Midbrain (tissue), 1 donor: ENCODE measurements at places on chromosomes 7 and 10.
A peak's percentile ranks its signal among the peaks of the same experiment; 100 is the strongest.

DNA sequence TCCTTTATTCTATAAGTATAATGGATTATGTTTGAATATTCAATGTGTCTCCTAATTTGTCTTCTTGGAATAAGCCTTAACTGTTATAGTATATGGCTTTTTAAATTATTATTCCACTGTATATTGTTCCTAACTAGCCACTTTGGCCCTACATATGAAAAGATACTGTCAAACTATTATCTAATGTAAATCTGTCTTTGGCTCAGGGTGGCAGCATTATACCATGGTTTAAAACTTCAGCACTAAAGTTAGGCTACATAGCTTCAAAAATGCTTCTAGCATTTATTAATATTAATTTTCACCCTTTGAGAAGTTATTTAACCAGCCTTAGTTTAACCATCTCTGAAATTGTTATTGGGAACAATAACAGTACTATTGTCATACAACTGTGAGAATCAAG lies 543.1 kb upstream of the MBL2 start:
- no peak for DNase-seq

DNA sequence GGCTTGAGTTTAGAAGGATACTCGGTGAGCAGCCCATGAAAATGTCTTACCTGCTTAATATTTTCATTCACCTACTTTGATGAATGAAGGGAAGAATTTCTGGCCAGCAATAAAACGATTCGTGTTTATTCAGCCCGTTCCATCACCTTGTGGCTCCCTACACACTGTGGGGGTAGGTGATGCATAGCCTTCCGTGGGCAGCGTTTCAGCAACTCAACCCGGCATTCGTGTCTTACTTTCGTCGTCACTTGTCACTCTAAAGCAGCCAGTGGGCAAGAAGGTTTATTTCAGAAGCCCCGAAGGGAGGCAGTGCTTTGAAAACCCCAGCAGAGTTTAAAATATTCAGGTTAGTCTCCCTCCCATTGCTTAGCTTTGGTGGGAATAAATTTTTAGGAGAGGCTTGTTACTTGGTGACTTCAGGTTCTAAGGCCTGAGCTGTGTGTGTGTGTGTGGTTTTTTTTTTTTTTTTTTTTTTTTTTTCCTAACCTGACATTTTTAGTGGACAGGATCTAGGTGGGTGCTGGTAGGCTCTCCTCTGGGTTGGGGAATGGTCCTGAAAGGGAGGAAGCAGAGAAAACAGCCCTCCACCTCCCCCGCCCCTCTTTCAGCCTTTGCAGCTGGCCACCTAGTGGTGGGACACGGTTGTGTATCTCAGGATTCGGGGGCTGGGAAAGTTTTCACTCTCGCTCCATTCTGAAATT lies 1.8 kb downstream of the GRK5 start:
- peak; percentile 54 for DNase-seq

DNA sequence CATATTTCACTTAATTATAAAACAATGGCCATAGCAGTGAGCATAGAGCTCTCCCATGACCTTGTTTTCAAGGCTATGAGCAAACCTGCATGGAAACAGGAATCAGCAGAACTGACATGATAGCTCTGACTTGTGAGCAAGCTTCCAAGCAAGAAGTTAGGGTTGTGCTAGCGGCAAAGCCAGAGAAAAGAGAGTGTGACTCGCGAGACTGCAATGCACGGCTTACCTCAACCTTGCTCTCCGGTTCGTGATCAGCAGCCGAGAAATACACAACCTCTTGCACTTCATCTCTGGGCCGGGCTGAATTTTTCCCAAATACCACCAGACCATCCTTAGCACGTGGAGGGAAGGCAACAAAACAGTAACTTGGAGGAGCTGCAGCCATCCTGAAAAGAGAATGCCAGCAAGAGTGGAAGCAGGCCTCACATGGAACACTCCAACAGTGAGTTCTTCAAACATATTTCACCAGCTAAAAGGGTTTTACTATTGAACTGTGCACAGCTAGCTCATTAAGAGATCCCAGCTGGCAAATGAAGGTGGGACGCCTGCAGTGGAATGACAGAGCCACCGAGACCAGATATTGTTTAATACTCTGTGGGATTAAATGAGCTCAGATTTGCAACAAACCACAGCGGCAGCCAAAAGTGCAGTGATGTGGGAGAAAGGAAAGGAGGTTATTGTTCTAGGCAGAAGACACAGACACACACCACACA lies 20.8 kb downstream of the SCRN1 start:
- DNase-seq: peak; percentile 40

DNA sequence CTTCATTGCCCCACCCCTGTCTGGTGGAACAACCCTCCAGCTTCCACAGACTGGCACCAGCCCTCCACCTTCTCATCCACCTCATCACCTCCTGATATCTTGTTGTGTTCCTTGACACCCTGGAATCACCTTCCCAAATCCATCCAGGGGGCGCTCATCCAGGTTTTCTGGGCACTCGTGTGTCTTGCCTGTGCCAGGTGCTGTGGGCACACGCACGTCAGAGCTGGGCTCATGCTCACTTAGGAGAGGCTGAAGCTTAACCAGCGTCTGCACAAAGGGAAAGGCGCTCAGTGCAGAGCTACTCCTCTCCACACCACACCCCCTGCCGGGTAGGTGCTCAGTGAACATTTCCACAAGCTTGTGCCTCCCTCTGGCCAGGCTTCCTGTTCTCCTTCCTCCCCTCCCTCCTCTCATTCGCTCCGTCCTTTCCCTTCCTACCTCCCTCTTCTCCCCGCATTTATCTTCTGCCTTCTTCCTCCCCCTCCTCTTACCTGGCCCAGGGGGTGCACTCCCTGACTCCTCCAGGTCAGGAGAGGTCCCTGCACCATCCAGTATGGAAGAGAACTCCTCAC lies 4.8 kb downstream of the ADCYAP1R1 start:
- peak; percentile 19 for DNase-seq

- no peak for DNase-seq
Measured at GRCh38 chr7:143013473-143013872, 13.5 kb downstream of the OR9A2 start.

- DNase-seq: no peak
Measured at GRCh38 chr10:24623383-24623782, 100.3 kb downstream of the ARHGAP21 start.

DNA sequence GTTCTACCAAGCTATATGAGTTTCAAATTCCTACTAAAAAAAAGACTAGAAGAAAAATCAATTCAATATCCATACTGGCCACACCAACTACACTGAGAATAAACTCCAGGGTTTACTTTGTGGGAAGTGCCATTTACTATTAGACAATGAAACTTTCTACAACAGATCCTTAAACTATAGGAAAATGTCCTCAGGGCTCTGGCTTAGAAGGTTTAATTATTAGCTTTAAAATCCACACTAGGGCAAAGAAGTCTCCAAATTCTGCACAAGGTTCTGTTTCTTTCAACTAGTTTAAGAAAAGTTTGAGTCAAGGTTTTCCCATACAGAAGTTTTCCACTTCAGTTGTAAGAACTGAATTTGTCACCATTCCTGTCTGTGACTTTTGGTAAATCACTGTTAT lies 231.7 kb upstream of the CCDC6 start:
- DNase-seq: no peak

DNA sequence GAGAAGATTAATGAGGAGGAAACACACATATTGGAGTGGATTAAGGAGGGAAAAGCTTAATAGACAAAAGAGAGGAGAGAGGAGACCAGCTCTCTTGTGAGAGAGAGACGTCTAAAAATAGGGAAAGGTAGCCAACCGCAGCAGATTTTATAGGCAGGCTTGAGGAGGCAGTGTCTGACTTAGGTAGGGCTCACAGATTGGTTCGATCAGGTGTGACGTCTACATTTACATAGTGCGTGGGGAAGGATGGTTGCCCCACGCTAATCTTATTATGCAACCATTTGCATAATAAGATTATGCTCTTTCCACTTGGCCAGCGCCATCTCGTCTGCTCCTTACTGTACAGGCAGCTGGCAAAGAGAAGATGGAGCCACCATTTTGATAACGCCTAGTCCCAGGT lies 122.0 kb downstream of the MARCHF5 start:
- DNase-seq: no peak

DNA sequence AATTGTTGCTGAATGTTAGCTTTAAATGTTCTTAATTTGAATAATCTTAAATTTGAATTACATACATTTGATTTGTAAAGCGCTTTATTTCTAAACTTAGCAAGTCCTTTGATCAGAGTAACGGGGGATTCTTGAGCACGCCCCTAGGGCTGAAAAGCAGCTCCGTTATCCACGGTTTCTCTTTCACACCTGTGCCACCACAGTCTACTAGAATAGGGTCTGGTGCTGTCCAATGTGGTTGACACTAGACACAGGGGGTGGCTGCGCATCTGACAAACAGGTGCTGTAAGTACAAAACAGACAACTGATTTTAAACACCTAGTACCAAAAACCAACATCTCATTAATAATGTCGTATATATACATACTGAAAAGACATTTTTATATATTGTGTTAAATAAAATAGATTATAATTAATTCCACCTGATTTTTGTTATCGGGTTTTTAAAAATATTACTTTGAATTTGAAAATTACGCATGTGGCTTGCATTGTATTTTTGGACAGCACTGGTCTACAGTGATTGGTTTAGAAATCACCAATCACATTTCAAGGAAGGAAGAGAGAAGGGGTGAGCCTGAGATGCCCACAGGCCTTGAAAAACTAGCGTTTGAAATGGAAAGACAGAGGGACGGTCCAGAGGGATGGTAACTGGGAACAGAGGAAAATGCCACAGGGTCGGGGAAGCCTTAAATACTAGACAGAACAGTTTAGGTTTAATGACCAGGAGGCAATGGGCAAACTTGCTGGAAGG lies 7.3 kb downstream of the SEPHS1 start:
- no peak for DNase-seq

DNA sequence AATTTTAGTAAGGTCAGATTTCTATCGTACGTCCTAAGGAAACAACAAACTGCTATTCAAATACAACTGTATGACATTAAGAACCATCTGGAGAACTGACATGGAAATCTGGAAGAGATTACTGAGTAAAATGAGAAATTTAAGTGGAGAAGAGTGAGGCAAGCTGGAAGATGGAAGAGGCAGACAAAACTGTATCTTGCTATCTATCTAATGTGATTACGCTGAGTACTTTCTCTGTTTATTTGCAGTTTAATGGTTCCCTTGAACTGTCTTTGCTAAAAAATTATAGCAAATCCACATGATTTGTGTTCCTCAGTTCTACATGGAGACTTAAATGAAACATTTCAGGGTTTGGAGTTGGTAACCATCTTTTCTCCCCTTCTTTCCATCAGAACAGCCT lies 927.1 kb upstream of the MBL2 start:
- DNase-seq: no peak

DNA sequence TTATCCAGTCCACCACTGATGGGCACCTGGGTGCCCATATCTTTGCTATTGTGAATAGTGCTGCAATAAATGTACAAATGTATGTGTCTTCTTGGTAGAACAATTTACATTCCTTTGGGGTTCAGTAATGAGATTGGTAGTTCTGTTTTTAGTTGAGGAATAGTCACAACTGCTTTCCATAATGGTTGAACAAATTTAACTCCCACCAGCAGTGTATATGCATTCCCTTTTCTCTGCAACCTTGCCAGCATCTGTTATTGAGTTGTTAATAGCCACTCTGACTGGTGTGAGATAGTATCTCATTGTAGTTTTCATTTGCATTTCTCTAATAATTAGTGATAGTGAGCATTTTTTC lies 27.8 kb downstream of the COA1 start:
- DNase-seq: no peak

- DNase-seq: no peak
Measured at GRCh38 chr7:150935149-150935548, 43.0 kb downstream of the KCNH2 start.

DNA sequence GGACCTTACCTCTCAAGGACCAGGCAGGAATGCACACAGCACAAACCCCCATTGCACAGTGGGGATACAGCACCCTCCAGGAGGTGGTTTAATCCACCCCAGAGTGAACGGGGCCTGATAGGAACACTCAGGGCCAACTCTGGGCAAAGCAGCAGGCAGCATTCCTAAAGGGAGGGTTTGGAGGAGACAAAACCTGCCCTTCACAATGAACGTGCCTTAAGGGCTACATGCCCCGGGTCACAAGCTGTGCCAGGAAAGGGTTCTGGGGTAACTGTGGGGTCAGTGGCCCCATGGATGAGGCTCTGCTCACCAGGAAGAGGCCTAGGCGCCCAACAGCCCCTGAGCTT lies 1.1 kb downstream of the GPRIN2 start:
- DNase-seq: no peak

- no peak for DNase-seq
Measured at GRCh38 chr10:85864173-85864549, 502.4 kb downstream of the GRID1 start.

DNA sequence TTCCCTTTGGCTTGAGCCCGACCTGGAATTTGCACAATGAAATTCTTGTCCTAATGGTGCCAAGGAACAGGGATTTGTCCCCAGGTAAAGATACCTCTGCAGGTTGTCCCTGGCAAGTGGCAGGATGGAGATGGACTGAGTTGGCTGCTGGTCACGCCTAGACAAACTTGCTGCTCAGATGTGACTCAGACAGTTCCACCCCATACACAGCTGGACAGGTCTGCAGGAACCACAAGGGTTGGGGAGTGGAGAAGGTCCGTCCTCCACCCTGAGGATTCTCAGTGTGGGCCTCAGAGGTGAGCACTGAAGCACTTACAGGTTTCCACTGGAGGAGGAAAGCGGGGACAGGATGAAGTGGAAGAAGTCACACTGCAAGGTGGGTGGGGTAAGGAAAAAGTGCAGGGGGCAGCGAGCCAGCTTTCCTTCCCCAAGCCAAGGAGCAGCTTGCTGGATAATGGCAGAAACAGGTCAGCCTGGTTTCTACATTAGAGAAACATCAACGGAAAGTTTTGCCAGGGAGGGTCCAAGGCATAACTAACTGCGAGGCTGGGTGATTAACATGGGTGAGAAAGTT lies 20.5 kb downstream of the ITPRIP start:
- no peak for DNase-seq

GRCh38 chr7:19944363-19945120 lies 171.1 kb upstream of the TMEM196 start:
- DNase-seq: no peak

- DNase-seq: no peak
Measured at GRCh38 chr7:107838816-107839565, 36.0 kb upstream of the SLC26A3 start.

- no peak for DNase-seq
Measured at GRCh38 chr7:40850017-40850416, 715.2 kb downstream of the SUGCT start.

DNA sequence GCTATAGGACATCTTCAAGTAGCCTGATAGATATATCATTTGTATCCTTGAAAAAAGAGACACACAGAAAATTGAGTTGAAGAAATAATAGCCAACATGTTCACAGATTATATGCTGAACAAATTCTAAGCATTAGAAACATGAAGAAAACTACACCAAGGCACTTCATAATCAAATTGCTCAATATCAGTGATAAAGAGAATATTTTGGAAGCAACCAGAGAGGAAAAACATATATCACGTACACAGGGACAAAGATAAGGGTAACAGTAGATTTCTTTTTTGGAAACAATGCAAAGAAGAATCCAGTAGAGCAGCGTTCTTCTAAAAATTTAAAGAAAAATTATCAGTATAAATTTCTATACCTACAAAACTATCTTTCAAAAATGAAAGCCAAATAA lies 6.0 kb upstream of the FRMD4A start:
- no peak for DNase-seq

DNA sequence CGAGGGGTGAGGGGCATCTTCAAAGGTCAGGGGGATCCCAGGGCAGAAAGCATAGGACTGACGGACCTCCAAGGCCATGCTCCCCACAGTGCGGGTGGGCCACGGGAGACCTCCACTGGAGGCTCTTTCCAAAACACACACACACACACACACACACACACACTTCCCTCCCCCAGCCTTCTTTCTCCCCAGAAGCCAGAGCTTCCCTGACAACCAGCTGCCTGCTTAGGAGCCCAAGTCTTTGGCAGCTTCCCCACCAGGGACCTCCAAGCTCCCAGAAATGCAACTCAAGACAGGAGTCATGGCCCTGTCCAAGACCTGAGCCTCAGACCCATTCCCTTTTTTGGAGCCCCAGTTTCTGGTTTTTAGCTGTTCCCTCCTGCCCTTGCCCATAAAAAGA lies 710 bp upstream of the C10orf105 start:
- peak; percentile 78 for DNase-seq
